ENCODE measurements at places on chromosomes 1 and 21.

DNA sequence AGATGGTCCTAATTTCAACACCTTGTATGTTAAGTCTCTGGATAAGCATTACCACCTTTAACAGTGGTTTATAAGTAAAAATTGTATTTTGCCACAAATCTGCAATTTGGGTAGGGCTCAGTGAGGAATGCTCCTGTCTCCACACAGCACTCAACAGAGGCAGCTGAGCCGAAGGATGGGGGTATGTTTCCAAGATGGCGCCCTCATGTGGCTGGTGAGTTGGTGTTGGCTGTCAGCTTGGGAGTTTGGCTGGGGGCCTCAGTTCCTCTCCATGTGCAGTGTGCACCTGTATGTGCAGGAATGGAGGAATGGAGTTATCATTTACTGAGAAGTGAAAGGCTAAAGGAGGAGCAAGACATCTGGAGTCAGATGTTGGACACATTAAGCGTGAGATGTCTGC, 136.8 kb downstream of the GABPA start:
- no peak for DNase-seq

DNA sequence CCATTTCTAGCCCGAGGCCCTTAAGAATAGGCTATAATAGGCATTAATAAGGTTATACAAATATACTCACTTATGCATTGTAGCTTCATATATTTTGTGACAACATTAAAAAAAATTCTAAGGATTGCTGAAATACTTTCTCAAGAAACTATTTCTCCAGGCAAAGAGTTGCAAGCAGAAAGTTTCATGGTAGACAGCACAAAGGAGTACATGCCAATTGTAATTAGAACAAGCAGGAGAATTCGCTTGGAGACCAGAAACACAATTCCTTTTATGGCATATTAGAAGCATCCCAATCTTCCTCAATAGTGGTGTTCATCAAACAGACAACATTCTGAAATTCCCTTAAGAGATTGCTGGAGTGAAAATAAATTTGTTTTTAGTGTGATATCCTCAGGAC, 122.8 kb downstream of the CRB1 start:
- DNase-seq = no peak

GRCh38 chr21:17925899-17926298, 106.7 kb upstream of the C21orf91 start:
- no peak for DNase-seq

GRCh38 chr1:18879215-18879790, 19.8 kb upstream of the TAS1R2 start:
- DNase-seq = no peak

- DNase-seq = peak; percentile 50
Observed at GRCh38 chr1:1013105-1013921, at the start of gene ISG15. Gene ISG15, plus strand, starts transcription at chr1:1013497. Its CDS starts 77 bp downstream, at chr1:1013574.

- no peak for DNase-seq
Observed at GRCh38 chr1:205916541-205916940, 26.7 kb downstream of the SLC26A9 start.

- no peak for DNase-seq
Observed at GRCh38 chr1:238642231-238642630, 744.1 kb upstream of the CHRM3 start.

DNA sequence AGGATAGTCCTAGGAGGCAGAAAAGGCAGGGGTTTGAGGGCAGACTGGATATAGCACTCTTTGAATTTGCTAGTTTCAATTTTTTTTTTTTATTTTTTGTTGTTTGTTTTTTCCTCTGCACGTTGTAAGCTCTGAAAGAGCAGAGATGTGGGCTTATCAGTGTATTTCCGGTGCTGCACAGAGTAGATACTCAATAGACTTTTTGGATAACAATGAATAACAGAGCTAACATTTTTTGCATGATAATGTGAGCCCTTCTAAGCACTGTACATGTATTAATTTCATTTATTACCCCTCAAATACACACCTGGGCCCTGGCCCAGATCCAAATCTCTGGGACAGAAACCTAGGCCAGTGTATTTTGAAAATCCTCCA, 17.1 kb upstream of the PARP1 start:
- no peak for DNase-seq

- no peak for DNase-seq
Observed at GRCh38 chr21:44464351-44464750, 9.0 kb downstream of the LRRC3 start.

DNA sequence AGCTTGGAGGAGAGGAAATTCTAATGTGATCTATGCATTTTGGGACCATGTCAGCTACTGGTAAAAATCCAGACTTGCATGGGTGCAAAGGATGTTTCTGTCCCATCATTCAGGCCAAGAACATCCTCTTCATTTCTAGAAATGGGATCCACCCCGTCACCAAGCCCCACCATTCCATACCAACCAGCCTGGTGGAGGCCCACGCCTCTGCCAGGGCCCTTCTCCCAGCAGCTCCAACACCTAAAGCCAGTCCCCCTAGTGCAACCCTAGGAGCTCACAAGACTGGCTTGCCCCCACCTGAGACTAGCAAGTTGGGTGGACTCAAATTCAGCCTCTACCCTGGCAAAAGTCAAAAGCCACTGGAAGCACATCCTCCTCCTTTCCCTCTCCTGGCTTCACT, 1.9 kb downstream of the ARHGEF11 start:
- DNase-seq = no peak

GRCh38 chr1:192978195-192978710, 80.9 kb downstream of the UCHL5 start:
- no peak for DNase-seq

GRCh38 chr21:36209626-36210171, 53.1 kb downstream of the DOP1B start:
- DNase-seq = no peak

GRCh38 chr1:27864264-27864895, 8.0 kb upstream of the THEMIS2 start:
- no peak for DNase-seq

GRCh38 chr1:85339656-85340399, 63.4 kb upstream of the BCL10 start:
- DNase-seq = no peak

GRCh38 chr1:9687120-9687873, 35.8 kb downstream of the PIK3CD start:
- DNase-seq = no peak

DNA sequence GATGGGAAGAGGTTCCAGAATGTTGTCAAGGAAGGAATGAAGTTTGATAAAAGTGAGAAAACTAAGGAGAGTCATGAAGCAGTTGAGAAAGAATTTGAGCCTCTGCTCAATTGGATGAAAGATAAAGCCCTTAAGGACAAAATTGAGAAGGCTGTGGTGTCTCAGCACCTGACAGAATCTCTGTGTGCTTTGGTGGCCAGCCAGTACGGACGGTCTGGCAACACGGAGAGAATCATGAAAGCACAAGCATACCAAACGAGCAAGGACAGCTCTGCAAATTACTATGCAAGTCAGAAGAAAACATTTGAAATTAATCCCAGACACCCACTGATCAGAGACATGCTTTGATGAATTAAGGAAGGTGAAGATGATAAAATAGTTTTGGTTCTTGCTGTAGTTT, 142.8 kb downstream of the CDC7 start:
- DNase-seq = no peak

DNA sequence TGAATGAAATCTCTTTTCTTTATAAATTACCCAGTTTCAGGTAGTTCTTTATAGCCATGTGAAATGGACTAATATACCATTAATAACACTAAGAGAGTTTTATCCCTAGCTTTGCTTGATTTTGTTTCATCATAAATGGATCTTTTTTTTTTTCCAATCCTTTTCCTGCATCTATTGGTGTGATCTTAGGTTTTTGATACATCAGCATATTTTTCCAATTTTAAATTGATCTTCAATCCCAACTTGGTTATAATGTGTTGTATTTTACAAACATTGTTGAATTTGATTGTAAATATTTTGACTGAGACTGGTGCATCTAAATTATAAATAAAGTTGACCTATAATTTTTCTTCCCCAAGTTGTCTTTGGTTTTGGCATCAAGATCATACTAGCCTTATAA, 4.3 kb upstream of the RTCA start:
- DNase-seq = no peak

GRCh38 chr1:99370476-99370875, 106.2 kb downstream of the PLPPR4 start:
- DNase-seq = no peak

DNA sequence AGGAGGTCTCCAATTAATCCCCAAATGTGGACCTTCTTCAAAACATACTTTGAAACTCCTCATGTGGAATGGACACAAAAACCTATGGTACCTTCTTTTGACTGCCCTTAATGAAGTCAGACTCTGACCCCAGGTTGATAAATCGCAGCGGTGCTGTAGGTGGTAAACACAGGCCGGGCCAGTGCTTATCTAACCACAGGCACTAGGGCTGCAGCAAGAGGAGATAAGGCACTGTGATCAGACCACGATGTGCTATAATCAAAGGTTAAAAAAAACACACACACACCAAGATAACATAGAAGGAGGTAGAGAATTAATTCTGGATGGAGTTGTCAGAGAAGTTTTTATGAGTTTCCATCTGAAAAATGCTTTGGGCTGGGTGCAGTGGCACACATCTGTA, 52.3 kb upstream of the SIPA1L2 start:
- no peak for DNase-seq

GRCh38 chr1:159953536-159954515, at the start of gene SLAMF9:
Gene SLAMF9, minus strand, starts transcription at chr1:159954237. Its CDS starts 100 bp downstream, at chr1:159954137.
- DNase-seq = no peak

- DNase-seq = no peak
Observed at GRCh38 chr1:22520871-22521270, 42.4 kb upstream of the EPHA8 start.

GRCh38 chr1:70487910-70488665, 77.0 kb downstream of the CTH start:
- DNase-seq = no peak

DNA sequence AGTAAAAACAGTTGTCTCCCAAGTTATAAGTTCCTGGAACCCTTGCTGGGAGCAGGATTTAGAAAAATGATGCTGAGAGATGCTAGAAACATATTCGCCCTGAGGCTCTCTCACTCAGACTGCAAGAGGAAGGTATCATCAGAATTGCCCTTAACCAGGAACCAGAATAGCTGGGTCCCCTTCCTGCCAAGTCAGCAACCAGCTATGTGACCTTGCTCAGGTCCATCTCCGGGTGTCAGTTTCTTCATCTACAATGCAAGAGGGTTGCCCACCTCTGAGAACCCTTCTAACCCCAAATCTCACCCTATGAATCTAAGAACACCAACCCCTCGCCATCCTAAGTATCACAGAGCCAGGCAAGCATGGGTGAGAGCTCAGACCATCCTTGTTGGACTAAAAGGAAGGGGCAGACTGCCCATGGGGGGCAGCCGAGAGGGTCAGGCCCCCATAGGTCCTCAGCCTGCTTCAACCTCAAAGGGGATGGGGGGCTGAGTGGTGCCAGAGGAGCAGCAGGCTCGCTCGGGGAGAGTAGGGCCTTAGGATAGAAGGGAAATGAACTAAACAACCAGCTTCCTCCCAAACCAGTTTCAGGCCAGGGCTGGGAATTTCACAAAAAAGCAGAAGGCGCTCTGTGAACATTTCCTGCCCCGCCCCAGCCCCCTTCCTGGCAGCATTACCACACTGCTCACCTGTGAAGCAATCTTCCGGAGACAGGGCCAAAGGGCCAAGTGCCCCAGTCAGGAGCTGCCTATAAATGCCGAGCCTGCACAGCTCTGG, 390 bp upstream of the S100A9 start:
- no peak for DNase-seq

- DNase-seq = no peak
Observed at GRCh38 chr1:208248307-208248801, 4.2 kb upstream of the PLXNA2 start.

DNA sequence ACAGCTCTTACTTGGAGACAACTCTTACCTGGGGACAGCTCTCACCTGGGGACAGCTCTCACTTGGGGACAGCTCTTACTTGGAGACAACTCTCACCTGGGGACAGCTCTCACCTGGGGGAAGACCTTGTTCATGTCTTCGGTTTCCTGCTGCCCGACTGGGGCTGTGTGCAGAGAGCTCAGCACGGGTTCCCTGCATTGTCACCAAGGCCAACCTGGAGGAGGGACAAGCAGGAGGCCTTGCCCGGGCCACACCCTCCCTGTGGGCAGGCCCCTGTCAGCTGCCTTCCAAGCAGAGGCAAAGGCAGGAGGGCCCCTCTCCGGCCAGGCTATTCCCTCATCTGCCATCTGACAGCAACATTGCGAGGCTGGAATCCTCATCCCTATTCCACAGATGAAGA, at the start of gene LDLRAD1:
Gene LDLRAD1 (minus strand): TSS at position 208 of the 400 bp plus-strand sequence. CDS start 74 bp downstream, at position 134.
- no peak for DNase-seq
